ENCODE measurements at places on chromosomes 1 and 21. TPM values are rescaled to one million over a fixed set of nuclear protein-coding genes. Genes with fewer than 3 reads are reported as not detected.

SELP gene
- 5.4 TPM for polyA plus RNA-seq

GPA33 gene
- 1.2 TPM for polyA plus RNA-seq

DCAF6 gene
- polyA plus RNA-seq, result 84.4 TPM

SMAP2 gene
- 22.6 TPM for polyA plus RNA-seq

MTOR gene
- 40.9 TPM for polyA plus RNA-seq

SYCP1 gene
- 0.28 TPM for polyA plus RNA-seq

ATPAF1 gene
- polyA plus RNA-seq, result 107 TPM

CSF3R gene
- polyA plus RNA-seq, result 3.3 TPM

LCE2B gene
- polyA plus RNA-seq, result not detected

AMY1C gene
- not detected for polyA plus RNA-seq

ARTN gene
- 1.7 TPM for polyA plus RNA-seq

ACTL8 gene
- not detected for polyA plus RNA-seq

USP25 gene
- polyA plus RNA-seq, result 63.7 TPM

CCDC27 gene
- 0.30 TPM for polyA plus RNA-seq

TSPAN1 gene
- 75.4 TPM for polyA plus RNA-seq

RPAP2 gene
- 36.0 TPM for polyA plus RNA-seq

KPRP gene
- not detected for polyA plus RNA-seq

AUNIP gene
- polyA plus RNA-seq, result 4.0 TPM

S100A3 gene
- polyA plus RNA-seq, result not detected

GPR25 gene
- not detected for polyA plus RNA-seq

A3GALT2 gene
- not detected for polyA plus RNA-seq

TNFRSF1B gene
- 6.3 TPM for polyA plus RNA-seq
